Stimulated activated CD8-positive, alpha-beta memory T cell treated with anti-CD3 and anti-CD28 coated beads, Interleukin-2, amount 100 ng/mL, for 48 hours (primary cell): ENCODE measurements at places on chromosomes 1 and 21.

DNA sequence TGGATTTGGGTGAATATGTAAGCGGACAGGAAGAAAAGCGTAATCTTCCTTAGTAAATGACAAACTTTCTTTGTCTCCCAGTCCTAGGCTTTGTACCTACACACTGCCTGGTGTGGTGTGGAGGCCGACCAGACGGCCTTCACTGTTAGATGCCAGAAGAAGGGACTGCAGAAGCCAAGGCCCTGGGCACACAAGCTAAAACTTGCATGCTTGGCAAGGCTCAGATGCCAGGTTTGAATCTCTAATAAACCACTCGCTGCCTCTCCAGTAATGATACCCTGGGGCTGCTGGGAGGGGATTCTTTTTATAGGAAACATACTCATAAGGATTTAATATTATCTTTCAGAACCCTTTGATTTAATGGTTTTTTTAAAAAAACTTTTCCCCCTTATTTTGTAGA is 263.8 kb downstream of the PTPRC start:
- no peak for DNase-seq

GRCh38 chr21:46191257-46191685 is 7.0 kb upstream of the SPATC1L start:
- DNase-seq: no peak

DNA sequence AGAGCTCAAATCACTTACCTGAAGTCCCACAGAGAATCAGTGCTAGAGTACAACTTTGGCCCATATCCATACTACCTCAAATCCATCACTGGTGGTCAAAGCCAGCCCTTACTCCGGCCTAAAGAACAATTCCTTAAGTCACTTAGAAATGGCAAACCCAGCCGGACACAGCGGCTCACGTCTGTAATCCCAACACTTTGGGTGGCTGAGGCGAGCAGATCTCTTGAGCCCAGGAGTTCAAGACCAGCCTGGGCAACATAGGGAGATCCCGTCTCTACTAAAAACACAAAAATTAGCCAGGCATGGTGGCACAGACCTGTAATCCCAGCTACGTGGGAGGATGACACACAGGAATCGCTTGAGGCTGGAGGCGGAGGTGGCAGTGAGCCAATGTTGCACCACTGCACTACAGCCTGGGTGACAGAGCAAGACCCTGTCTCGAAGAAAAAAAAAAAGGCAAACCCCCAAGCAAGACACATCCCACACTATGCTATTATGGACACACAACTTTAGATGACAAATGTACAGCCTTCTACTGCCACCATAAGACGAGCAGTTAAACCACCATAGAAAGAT is 24.0 kb downstream of the NPHP4 start:
- DNase-seq: no peak

GRCh38 chr1:178581351-178582303 is 68.7 kb downstream of the TEX35 start:
- no peak for DNase-seq

- no peak for DNase-seq
Observed at GRCh38 chr1:240747907-240748306, 136.0 kb upstream of the GREM2 start.

GRCh38 chr1:7705048-7705907 is 65.8 kb upstream of the VAMP3 start:
- no peak for DNase-seq

DNA sequence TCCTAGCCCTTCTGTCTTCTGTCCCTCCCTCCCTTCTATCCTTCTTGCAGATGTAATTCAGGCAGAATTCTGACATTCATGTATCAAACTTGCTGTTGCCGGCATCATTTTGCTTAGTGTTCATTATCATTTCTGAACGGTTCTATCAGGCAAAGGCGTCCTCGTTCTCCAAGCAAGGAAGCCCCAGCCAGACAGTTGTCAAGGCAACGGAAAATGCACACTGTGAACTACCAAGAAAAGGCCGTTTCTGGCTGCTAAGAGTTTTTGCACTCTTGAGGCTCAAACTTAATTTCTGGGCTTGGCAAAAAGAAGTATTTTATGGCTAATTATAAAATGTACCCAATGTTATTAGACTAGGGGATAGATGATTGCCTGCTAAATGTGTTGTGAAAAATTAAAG is 164.7 kb upstream of the KCNJ15 start:
- DNase-seq: no peak

- DNase-seq: no peak
Observed at GRCh38 chr1:182408435-182409075, 8.1 kb upstream of the TEDDM1 start.

- no peak for DNase-seq
Observed at GRCh38 chr1:31013187-31013864, 52.2 kb downstream of the PUM1 start.

- DNase-seq: no peak
Observed at GRCh38 chr1:226882187-226882586, 11.8 kb downstream of the PSEN2 start.

GRCh38 chr1:84406346-84406861 is 8.1 kb downstream of the DNASE2B start:
- DNase-seq: no peak

DNA sequence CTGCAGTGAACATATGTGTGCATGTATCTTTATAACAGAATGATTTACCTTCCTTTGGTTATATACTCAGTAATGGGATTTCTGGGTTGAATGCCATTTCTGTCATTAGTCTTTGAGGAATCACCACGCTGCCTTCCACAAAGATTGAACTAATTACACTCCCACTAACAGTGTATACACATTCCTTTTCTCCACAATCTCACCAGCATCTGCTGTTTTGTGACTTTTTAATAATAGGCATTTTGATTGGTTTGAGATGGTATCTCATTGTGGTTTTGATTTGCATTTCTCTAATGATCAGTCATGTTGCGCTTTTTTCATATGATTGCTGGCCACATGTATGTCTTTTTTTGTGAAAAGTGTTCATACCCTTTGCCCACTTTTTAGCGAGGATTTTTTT is 680.5 kb downstream of the PTPRC start:
- DNase-seq: no peak

DNA sequence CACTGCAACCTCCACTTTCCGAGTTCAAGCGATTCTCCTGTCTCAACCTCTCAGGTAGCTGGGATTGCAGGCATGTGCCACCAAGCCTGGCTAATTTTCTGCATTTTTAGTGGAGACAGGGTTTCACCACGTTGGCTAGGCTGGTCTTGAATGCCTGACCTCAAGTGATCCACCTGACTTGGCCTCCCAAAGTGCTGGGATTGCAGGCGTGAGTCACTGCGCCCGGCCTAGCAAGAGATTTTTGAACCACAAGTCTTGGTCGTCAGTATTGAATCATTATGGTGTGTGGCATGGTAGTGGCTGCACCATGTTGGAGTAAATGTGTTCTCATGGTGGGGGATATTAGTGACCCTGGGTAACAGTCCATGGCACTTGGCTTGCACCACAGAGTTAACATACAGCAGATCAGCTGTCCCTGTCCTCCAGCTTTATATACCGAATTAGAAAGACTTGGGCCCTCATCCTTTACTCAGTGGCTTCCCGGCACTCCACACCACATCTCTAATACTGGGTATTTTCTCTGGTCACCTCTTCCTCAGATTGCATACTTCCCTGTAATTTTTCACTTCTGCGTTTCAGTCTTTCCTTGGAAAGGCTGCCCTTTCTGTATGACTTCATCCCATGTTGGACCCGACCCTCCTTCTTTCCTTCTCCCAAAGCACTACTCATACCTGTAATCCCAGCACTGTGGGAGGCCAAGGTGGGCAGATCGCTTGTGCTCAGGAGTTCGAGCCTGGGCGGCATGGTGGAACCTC is 25.1 kb downstream of the AK4 start:
- no peak for DNase-seq

GRCh38 chr1:9518454-9518998 is 20.7 kb upstream of the SLC25A33 start:
- no peak for DNase-seq

GRCh38 chr1:244077473-244078220 is 26.6 kb downstream of the ZBTB18 start:
- DNase-seq: no peak

GRCh38 chr1:164794356-164794755 is 235.4 kb downstream of the PBX1 start:
- no peak for DNase-seq

GRCh38 chr1:216014086-216014485 is 409.2 kb downstream of the USH2A start:
- DNase-seq: no peak

- DNase-seq: peak; percentile 2
Observed at GRCh38 chr1:222009105-222009730, 267.3 kb upstream of the DUSP10 start.

DNA sequence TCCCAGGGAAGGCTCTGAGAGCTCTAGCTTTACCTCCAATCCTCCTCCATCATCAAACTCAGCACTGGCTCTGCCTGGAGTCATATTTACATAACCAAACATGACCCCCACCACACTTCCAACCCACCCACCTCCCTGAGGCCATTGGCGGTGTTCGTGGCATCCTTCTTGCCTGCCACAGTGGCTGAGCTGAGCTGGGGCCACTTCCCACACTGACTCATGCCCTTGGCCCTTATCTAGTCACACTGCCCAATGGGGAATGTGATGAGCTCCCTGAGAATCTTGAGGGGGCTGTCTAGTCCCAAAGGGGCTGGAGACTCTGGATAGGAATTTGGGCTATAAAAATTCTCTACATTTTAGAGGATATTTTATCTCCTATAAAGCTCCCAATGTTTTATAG is 230.9 kb upstream of the IRF2BP2 start:
- DNase-seq: no peak

DNA sequence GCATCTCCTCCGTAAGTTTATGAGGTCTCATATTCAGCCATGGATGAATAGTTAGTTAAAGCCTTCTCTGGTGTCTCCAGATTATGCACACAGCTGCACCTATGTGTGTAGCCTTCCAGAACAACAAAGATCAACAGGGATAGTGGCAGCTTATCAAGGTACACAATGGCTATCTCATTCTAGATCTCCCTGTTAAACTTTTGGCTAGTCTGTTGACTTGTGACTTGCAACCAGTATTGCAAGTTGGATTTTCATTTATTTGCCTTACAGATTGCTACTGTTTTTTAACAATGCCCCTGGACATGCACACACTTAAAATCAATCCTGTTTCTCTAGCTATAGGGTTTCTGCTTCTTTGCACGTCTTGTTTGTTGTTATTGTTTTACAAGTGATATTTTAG is 363.2 kb downstream of the OMA1 start:
- no peak for DNase-seq

DNA sequence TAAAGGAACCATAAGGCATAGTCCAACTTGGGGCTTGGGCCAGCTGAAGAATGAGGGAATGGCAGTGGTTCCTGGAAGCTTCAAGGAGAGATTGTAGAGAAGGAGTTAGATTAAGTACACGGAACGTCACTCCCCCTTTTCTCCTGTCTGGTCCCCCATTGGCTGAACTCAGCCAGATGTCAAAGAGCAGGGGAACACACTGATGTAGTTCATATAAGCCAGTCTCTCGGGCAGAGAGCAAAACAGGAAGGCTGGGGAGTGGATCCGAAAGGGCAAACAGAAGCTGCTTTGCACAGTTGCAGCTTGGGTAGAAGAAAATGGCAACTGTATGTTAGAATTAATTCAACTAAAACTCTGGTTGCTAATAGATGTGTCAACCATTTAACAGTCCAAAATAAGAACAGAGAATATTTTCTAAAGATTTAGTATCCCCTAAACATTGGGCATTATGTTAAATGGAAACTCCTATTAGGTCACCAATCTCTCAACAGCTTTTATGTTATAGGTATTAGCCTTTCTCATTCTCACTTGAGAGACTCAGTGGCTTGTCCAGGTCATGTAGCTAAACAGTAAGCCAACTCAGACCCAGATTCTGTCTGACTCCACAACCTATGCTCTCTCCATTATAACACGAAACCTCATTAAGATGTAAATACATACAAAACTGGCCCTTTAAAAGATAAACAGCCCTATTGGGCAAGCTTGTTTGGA is 600.7 kb upstream of the USP24 start:
- no peak for DNase-seq

GRCh38 chr1:219806020-219806419 is 122.3 kb downstream of the SLC30A10 start:
- DNase-seq: no peak

DNA sequence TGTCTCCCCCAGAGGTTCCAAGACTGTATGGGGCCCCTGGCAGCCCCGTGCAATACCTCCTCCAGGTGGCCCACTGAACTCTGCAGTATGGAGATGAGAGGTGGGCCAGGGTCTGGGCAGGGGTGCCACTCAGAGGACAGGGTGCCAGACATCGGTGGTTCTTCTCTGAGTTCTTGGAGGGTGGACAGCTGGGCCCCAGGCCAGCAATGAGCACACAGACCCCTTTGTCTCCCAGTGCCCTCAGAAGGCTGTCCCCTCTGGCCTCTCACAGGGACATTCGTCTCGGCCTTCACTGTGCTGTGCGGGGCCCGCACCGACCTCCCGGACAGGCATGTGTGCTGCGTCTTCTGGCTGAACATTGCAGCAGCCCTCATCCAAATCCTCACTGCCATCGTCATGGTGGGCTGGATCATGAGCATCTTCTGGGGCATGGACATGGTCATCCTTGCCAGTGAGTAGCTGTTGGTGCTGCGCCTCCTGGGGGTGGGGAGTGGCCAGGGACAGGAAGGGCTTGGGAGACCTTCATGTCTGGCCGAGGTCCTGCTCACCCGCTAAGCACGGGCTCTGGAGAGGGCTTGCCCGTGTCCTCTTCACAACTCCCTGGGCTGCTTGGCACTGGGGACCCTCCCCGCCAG is 48.1 kb downstream of the STUM start:
- DNase-seq: no peak

GRCh38 chr1:110601332-110601731 is 4.8 kb downstream of the KCNA2 start:
- DNase-seq: no peak

DNA sequence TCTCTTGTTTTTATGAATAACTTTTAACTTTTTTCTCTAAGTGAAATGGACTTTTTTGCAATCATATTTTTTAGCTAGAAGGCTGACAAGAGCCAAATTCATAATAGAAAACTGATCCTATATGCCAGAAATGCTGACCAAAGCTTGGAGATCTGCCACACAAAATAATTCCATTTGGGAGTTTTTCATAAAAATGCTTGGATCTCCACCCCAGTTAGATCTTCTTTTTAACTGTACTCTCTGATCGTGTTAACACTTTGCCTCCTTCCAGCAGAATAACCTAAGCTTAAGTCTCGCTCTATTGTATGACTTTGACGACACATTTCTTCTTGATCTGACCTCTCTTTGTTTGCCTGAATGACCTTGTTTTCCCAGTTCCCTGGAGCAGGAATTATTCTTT is 16.8 kb downstream of the FLG2 start:
- no peak for DNase-seq

DNA sequence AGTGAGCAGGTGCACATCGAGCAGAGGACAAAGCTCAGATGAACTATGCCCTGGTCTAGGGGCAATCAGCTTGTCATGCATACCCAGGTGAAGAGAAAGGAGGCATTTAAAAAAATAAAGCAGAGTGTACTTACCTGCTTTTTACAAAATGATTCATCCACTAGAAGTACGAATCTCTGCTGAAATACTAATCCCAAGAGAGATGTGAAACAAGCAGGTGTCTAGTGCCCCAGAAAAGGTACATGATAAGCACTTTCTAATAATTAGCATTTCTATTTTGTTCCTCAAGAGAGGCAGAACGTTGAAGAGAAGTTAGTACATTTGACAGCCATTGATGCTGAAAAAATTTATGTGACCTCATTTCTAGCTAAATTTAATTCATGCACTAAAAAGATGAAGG is 31.1 kb downstream of the CHODL start:
- no peak for DNase-seq
